ENCODE measurements at places on chromosomes 3 and 15.
A peak's percentile ranks its signal among the peaks of the same experiment; 100 is the strongest.

DNA sequence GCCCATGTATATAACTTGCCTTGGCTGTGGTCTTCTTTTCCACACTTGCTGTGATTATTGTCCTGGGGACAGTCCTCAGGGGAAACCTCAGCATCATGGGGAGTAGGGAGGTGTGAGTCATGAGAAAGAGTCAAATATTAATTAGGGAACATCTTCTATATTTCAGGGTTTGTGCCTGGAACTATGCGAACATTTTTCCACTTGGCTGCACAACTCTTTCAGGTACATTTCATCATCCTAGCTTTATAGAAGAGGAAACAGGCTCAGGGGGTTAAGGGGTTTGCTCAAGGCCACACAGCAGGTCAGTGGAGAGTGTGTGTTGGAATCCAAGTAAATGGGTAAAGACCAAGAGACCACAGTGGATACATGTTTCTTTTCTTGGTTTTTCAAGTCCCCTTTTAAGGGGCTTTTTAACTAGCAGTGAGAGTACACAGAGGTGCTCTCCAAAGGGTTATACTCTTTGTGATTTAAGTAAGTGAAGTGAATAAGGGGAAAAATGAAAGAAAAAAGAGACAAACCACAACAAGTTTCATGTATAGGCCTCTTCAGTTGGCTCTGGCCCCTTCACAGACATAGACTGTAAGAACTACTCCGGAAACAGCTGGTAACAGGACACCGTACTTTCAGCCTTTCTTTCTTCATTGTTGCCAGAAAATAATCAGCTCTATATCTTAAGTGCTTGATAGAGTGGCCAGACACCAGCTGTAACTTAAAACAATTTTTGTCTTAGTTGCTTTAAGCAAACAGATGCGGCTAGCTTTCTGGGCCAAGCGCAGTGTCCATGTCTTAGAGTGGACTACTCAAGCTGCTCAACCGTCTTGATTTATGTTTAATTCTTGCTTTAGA, 64.6 kb downstream of the EEFSEC start:
- DNase-seq: peak; percentile 2

DNA sequence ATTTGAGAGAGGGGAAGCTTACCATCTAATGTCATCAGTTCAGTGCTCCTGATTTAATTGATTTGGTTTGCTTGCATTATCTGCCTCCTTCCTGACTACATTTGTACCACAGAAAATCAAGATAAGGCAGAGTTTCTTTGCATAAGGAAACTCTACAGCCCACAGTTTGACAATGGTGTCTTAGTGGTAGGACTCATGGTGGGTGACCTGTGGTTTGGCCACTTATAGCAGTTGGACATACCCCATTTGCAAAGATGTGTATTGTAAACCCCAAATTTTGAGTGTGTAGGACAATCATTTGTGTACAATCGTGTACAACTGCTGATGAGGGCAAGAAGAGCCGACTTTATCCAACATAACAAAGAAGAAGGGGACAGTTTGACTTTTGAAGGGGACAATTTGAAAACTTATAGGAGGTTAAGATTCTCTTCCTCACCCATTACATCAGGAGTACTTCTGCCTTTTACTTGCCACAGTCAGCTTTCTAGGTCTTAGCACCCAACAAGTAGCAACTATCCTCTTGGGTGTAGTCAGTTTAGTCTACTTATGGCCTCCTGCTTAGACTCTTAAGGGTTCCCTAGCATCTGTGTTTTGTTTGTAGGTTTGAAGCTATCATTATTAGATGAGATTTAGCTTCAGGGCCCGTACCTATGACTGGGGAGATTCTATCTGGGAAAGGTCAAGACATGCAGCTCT, 6.2 kb downstream of the TGFBR2 start:
- no peak for DNase-seq

DNA sequence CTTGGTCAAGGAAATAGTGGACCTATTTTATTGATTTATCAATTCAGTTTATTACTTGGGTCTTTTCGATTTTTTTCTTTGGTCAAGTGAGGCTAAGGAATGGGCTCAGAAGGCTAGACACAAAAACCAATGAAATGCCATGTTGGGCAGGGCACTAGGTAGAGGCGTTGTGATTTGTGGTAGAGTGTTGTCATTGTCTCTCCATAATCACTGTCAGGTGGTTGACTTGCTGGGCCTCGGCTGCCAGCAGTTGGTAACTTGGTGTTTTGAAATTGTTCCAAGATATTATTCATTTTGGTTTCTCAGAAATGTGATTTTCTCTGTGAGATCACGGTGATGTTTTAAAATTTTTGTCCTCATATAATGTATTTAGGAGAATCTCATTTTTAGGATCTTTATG, 173.6 kb downstream of the KLHL25 start:
- DNase-seq: no peak

DNA sequence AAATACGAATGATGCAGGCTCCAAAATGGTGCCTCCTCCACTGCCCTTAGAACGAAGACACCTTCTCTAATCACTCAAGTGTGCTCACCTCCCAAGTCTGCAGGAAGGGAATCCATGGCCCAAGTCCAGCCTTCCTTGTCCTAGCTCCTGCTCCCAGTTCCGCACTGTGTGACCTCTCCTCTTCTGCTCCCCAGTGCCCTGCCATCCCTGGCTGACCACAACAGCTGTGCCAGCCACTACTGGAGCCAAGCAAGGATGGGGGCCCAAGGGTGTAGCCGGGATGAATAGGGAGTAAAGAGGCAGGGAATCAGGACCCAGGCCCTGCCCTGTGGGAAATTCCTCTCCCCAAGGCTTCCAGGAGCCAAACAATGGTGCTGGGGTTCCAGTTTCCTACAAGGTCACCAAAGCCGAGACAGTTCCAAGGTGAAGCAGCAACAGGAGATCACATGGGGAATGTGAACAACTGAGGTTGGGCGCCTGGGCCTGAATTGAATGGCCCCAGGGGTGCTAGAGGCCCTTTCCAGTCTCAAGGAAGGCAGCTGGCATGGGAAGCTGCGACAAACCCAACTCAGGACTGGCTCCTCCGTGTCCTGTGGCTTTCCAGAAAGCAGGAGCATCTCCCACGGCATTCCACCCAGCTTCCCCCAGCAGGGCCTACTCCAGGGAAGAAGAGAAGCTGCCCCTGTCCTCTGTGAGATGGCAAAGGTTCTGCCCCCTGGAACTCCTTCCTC, 20.2 kb downstream of the SEMA7A start:
- no peak for DNase-seq

DNA sequence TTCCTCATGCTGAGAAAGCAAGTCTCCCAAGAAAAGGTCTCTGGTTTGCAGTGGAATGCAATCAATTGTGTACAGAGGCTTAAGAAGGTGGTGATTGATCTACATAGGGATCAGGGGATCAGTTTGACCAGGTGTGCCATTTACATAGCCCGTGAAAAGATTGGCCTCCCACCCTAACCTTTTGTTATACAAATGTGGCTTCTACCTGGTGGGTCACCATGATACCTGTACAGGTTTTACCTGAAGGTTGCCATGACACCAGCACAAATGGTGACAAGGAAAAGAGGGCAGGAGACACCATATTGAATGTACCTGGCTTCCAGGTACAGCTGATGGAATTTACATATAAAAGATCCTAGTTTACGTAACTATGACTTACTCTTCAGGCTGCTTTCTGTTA, 25.5 kb upstream of the TEX55 start:
- no peak for DNase-seq

DNA sequence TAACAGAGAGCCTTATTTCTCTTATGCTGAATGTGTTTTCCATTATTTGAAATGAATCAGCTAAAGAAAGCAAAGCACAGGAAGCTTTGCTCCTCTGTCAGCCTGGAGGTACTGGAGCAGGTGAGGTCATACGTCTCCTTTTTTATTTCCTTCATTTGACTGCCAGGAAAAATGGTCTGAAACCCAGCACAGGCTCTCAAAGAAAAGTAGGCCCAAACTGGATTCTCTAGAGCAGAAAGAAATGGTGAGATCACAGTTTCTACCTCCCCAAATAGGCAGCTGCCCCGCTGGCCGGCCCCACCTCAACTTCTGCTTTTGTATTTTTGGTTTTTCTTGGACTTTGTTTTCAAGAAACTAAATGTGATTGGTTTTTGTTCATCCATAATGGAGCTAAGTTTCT, 95.1 kb downstream of the RPL39L start:
- DNase-seq: no peak

- no peak for DNase-seq
These were observed 62.2 kb downstream of the SEC22A start for GRCh38 chr3:123263941-123264340.

DNA sequence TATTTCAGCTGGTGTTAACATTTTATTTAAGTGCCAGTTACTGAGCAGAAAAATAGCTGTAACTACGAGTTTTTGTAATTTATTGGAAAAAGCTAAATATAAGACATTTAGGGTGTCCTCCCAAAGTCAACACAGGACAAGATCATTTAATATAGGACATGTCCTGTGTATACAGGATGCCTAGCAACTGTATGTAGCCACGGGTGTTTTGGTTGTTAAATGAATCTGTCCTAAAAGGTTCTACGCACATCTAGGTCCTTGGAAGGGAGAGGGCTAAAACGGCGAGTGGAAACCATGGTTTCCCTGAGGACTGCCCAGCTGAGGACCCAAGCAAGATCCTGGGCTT, 565 bp upstream of the ZNF621 start:
- no peak for DNase-seq

DNA sequence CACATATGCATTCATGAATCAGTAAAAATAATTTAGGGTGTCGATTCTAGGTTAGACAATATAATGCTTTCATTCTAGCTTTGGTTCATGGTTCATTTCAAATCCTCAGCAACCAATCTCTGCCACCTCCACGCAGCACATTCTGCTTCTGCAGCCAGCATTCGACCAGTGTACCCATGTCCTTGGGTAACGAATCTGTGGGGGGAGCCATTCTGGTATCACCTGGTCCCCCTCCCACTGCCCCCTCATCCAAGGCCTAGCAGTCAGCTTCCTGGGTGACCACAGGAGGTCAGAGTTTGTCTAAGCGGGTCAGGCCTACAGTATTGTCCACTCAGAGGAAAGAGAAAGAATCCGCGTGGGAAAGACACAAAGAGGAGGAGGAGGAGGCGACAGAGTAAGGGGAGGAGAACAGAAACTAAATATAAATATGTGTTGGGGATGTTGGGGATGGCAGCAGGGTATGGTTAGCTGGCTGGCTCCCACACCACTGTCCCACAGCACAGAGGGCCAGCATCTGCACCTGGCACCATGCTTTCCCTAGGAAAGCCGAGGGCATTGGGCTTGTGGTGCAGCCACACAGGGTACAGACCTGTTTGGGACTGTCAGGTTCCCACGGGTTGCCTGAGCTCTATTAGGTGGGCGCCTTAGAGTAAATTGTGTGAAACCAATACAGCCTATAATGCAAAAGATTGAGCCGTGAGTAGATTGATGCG, 12.1 kb downstream of the PAK6 start:
- no peak for DNase-seq

- DNase-seq: no peak
These were observed 107.8 kb downstream of the SLCO3A1 start for GRCh38 chr15:91961357-91961756.

DNA sequence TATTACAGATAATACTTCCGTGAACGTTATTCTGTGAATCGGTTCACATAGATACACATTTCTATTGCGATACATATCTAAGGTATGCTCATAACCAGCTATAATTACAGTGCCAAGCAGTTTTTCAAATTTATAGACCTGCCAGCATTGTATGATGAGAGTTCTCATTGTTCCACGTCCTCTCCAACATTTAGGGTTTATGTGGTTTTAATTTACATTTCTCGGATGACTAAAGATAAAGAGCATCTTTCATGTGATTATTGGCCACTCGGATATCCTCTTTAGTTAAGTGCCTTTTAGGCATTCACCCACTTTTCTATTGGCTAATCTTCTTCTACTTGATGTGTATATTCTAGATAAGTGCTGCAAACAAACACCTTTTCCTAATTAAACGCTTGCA, 134.7 kb upstream of the CCDC54 start:
- DNase-seq: peak; percentile 63

GRCh38 chr3:3053974-3054373, 56.2 kb downstream of the IL5RA start:
- DNase-seq: no peak

- no peak for DNase-seq
These were observed 602 bp upstream of the SLTM start for GRCh38 chr15:58934114-58934447.

DNA sequence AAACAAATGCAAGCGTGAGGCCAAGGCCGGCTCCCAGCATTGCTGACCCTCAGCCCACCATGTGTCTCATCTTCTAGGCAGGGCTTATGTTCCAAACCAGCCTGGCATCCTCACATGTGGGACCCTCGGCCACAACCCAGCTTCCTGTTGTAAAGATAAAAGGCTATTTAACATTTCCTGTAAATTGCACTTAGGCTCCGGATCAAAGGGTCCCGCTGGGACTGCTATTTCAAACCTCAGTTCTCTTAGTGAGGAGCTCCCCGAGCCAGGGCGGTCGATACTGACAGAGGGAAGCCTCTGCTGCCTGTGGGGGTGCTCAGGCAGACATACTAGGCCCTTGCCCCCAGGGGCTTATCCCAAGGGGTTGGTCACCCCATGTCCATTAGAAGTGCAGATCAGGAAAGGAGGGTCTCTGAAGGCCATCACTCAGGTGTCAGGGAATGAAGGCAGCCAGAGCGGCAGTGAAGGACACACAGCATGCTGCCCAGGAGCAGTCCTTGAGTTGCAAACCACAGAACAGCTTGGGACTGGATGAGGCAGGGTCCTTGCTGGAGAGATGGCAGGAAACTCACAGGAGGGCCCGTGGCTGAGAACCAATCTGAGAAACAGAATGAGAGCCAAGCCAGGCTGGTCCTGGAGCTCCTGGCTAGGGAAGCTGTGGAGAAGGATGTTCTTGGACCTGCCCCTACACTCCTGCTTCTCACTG, 239.9 kb downstream of the TLE3 start:
- DNase-seq: no peak

GRCh38 chr15:33293713-33294334, 16.9 kb upstream of the RYR3 start:
- DNase-seq: no peak

GRCh38 chr3:116808725-116809124, 99.1 kb downstream of the TUSC7 start:
- no peak for DNase-seq

- DNase-seq: no peak
These were observed 14.4 kb downstream of the ATP13A3 start for GRCh38 chr3:194472290-194472920.

DNA sequence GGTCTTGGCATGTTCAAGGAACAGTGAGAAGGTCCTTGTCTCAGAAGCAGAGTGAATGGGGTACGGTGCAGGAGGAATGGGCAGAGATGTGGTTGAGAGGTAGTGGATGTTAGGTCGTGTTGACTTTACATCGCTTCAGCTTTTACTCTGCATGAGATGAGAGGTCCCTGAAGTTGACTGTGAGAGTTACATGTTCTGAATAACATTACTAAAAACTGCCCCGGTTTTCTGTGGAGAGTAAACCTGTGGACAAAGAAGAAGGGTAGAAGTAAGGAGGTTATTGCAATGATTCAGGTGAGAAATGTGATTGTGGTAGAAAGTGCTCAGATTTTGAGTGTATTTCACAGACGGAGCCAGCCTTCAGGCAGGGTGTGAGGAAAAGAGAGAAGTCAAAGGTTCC, 105.6 kb downstream of the ARNT2 start:
- DNase-seq: no peak
